ENCODE measurements at places on chromosomes 13 and 19.

DNA sequence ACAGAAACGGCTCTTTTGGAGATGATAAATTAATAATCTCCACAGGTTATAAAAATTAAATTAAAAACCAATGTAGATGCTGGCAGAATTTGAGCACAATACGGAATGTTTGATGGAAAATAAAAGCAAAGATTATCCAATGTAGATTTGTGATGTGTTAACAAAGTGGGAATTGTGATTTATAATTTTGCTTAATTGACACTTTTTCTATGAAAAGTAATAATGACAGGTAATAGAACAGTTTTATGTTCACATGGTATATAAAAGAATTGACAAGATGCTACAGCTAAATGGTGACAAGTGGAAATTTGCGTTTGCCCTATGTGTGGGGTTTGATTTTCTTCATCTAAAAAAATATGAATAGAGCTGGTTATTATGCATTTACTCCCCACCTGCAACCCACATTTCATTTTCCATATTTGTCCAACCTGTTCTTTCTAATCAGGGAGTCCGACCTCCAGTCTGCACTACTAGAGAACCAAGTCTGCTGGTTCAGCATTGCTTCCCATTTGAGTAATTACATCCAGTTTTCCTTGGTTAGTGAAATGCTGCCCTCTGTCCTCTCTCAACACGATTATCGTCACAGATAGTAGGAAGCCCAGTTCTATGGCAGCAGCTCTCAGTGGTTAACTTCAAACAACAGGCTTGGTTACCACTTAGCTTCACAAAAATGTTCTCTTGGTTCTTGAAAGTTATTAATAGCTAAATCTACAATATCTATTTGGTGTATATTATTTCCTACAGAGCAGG is 61.4 kb upstream of the SLITRK1 start:
- no peak for DNase-seq

DNA sequence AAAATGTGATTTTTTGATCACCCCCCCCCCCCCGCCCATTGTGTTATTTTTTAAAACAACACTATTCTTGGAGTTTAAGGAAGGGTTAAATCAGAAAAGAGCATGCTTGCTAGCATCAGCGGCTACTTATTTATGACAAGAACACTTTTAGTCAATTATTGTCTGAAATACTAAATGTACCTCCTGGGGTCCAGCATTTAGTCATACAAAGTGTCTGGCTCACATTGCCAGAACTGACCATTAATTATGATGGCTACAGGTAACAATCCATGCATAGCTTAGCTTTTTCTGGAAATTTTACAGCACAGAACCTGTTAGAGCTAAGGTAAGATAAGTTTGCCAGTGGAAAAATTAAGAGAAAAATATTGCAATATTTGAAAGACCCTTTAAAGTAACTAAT is 90.1 kb downstream of the PCDH9 start:
- no peak for DNase-seq

- no peak for DNase-seq
These were observed 350.2 kb downstream of the IRS2 start for GRCh38 chr13:109436055-109436622.

- no peak for DNase-seq
These were observed 598.0 kb downstream of the EFNB2 start for GRCh38 chr13:105937451-105937850.

DNA sequence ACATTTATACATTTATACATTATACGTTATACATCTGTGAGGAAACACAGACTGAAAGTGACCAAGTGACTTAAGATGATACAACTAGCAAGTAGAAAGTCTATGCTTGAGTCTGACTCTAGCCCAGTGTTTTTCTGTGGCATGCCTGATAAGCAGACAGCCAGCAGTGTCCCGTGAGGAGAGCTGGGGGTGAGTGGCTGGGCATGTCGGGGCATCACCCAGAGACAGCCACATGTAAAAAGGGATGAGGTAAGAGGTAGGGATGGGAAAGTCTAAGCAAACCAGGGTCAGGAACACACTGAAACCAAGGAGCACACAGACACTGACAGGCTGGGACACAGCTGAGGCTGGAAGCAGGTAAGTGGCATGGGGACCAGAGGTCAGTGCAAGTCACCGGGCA is 333.2 kb downstream of the FOXO1 start:
- DNase-seq: no peak

GRCh38 chr19:2315818-2316353 is 7.9 kb upstream of the LINGO3 start:
- DNase-seq: no peak

- DNase-seq: no peak
These were observed 35.6 kb downstream of the EFNB2 start for GRCh38 chr13:106499896-106500295.

GRCh38 chr19:14375055-14375581 is 6.1 kb upstream of the ADGRE5 start:
- DNase-seq: peak; percentile 50

- no peak for DNase-seq
These were observed 33.7 kb downstream of the NFILZ start for GRCh38 chr19:8663920-8664670.
